HEK293T (cell line): ENCODE measurements at places on chromosomes 2 and 18.
A peak's percentile ranks its signal among the peaks of the same experiment; 100 is the strongest.

GRCh38 chr18:71902482-71902881 is 641.7 kb downstream of the CBLN2 start:
- no peak for DNase-seq

DNA sequence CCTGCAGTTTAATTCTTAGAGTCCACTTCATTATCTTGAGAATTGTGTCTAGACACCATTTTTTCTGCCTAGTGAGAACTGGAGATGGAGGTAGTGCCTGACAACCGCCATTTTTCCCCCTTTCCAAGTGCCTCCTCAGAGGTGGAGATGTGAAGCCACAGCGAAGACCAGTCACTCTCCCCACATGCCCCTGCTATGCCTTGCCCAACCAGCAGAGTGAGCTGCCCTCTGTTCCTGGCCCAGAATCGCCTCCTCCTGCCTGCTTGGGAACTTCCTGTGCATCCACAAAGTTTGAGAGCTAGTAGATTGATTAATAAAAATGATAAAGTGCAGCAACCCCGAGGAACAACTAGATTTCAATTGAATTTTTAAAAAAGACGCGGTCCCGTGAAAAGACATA is 123.3 kb downstream of the CLIP4 start:
- peak; percentile 76 for DNase-seq

GRCh38 chr2:73068147-73068546 is 3.4 kb downstream of the SFXN5 start:
- DNase-seq = no peak

DNA sequence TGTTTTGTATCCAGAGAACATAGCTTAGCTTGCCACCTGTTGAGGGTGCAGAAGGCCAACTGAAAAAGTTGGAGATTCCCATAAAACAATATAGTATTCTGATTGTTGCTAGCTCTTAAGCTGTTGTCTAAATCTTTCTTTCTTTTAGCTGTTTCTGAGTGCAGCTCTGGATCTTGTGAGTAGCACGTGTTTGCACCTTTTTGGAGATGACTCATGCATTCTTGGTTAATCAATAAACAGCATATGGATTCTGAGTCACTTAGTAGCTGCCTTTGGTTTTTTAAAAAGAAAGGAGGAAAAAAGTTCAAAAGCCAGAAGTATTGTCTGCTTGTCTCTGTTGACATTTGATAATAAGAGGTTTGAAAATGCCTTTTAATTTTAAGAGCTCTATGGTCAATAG is 483.0 kb upstream of the FSIP2 start:
- DNase-seq = no peak

- no peak for DNase-seq
Measured at GRCh38 chr2:181546086-181546485, 88.9 kb downstream of the ITGA4 start.

DNA sequence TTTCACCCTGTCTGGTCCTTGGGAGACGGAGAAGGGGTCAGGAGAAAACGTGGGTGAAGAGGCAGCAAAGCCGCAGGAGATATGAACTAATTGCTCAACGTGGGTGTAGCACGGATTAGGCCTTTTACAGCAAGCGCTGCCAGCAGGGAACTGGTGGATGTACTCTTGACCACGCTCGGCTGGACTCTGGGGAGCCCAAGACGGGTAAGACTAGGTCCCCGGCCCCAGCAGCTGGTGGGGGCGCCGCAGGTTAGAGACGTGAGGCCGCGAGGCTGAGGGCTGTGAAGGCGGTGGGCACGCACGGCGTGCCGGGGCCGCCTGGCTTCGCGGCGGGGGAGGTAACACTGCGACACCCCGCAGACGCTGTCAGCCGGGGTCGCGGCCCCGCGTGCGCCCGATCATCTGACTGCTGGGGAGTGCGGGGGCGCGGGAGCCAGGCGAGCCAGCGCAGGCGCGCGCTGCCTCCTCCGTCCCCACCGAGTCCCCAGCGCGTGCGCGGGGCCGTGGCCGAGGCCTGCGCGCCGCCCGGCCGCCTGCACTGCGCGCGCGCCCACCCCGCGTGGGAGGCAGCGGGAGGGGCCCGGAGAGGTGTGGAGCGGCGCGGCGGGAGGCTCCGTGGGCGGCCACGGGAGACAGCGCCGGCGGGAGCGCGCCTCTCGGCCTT is at the start of gene CLIP4:
CLIP4 (plus strand) TSS at position 470 of the 664 bp plus-strand sequence. CDS start 5,974 bp downstream, outside the sequence.
- DNase-seq = peak; percentile 68

GRCh38 chr2:159882130-159882745 is 84.2 kb upstream of the CD302 start:
- DNase-seq = no peak

DNA sequence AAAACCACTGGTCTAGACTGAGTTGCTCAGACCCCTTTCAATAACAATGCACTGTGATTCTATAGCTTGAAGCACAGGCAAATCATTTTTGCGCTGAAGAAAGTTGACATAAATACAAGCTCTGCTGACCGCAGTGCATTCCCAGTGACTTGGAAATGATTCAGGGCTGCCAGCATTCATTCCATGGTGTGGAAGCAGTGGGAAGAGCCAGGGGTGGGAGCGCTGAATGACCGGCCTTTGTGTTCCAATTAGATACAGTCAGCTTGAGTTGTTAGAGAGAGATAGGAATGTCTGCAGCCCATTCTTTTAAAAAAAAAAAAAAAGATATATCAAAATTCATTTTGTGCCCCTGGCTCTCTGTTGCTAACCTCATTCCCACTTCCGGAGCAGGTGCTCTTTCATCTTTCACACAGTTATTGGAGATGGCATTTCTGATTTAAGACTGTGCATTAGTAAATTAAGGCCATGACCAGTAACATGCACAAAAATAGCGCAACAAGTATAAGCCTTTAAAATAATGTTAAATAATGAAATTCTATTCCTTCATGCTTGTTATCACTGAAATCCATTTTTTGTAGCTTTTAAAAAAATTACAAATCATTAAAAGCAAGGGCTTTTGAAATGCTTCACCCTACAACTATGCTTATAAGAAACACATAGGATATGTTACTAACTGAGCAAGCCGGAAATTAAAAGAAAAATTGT is 59.4 kb upstream of the CTLA4 start:
- no peak for DNase-seq

DNA sequence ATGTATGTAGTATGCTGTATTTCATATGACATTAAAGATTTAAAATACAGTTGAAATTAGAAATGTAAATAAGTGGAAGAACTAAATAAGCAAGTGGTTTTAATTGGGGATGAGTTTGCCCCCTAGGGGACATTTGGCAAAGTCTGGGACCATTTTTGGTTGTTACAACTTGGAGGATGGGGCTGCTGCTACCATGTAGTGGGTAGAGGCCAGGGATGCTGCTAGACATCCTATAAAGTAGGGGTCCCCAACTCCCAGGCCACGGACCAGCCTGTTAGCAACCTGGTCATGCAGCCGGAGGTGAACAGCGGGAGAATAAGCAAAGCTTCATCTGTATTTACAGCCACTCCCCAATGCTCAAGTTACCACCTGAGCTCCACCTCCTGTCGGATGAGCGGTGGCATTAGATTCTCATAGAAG is 27.9 kb upstream of the ASNSD1 start:
- no peak for DNase-seq

DNA sequence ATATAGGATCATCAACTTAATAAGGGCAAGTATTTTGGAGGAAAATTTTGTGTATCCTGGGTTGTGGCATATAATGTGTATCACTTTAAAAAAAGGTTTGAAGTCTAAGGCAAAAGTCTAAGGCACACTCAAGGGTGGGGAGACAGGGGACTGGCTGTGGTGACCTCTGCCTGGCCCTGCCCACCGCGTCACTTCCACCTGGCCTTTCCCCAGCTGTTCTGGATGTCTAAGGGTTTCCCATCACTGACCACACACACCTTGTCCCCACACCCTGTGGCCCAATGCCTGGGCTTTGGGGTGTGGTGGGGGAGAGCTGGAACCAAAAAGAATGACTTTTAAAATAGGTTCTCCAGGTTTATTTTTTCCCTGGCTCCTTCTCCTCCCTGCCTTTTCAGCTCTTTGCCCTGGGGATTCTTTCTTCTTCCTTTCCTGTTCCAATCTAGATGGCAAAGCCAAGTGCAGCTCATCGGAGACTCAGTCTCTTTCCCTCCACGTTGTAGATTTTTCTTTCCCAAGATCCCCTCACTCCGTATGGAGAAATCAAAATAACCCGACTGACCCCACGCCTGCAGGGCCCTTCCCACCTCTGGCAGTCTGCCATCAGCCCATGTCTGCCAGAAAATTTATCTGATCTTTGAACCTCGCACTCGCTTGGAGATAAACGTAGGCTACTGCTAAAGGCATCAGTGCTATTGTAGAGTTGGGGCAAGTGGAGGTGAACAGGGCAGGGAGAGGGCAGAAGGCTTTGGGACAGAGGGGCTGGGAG is 257.2 kb downstream of the DYSF start:
- DNase-seq = no peak

DNA sequence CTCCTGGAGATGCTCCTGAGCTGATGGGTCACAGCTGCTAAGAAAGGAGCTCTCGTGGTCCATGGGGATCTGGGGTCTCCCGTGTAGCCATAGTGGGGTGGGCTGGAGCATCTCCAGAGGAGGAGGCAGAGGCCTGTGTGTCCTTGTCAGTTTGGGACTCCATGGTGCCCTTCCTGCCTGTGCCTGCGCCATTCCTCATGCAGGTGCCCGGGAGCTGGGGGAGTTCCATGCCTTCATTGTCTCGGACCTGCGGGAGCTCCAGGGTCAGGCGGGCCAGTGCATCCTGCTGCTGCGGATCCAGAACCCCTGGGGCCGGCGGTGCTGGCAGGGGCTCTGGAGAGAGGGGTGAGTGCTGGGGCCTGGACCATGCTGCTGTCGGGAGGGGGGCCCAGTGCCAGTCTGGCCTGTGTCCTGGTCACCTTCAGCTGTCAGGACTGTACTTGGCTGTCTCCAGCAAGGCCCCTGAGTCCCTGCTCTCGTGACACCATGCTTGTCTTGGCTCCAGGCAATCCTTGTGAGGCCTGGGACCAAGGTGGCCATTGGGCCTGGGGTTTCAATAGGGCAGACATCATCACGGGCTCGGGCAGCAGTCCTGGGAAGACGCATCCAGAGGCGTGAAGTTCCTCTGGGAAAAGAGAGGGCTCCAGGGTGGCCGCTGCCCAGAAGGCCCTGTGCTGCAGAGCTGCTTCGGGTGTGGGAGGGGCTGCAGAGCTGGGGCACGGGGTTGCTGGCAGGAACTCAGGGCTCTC is 7.3 kb downstream of the CAPN10 start:
- DNase-seq = no peak

- no peak for DNase-seq
Measured at GRCh38 chr2:13611939-13612338, 895.2 kb downstream of the TRIB2 start.

DNA sequence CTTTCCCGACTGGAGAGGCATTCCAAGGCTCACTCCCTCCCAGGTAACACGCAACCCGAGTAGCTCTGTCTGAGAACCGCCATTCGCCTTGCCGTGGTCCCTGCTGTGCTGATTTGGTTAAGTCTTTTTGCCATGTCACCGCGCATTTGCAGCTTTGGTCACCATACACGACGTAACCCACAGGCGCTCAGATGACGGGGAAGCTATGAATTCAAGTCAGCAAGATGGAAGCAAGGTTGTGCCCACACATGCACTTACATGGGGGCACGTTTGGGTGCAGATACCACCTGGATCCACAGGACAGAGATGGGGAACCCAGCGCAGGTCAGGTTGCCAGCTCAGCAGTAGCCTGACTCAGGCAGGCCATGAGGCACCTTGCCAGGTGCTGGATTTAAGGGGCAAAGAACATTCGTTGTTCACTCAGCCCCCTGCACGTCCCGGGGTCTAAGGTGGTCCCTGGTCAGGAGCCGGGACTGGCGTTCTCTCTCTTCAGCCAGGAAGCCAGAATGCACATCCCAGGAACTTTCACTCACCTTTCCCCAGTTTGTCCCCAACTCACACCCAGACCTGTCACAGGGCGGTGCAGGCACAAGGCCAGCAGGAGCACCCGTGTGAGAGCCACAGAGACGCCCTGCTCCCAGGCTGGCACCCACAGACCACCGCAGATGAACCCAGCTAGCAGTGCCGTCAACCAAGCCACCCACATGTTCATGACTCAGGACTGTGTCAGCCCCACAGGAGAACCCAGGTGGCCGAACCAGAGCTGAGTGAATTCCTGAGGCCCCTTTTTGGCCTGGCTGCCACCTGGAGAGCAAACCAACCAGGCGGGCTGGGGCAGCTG is 19.9 kb downstream of the SNED1 start:
- no peak for DNase-seq

DNA sequence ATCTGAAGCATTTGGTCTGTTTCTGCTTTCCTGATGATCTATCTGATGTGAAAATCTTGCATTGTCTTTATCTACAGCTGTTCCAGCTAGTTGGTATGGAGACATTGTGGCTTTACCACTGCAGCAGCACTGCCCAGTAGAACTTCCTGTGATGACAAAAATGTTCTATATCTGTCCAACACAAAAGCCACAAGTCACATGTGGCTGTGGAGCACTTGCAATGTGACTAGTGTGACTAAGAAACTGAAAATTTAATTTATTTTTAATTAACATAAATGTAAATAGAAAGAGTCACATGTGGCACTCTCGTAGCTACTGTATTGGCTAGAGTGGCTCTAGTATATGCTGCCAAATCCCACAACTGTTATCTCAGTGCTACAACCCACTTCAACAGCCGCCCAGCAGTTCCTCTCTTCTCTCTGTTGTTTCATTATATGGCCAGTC is 425.7 kb downstream of the SETBP1 start:
- no peak for DNase-seq

DNA sequence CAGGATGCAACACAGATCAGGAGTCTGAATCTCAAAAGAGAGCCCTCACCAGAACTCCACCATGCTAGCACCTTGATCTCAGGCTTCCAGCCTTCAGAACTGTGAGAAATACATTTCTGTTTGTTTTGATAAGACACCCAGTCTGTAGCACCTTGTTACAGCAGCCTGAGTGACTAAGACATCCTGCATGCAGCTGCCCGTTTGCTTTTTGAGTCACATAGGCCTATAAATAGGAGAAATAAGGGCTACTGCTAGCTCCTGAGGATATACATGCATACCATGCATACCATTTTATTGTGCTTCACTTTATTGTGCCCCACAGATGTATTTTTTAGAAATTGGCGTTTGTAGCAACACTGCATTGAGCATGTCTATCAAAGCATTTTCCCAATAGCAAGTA is 337.8 kb downstream of the CDH2 start:
- no peak for DNase-seq
